Liver (tissue), 10 donors: ENCODE measurements at places on chromosomes 7 and 10.

- no peaks in the 10 kb centered on the region for H3K36me3 ChIP-seq
- H3K27me3 ChIP-seq, result no peaks in the 10 kb centered on the region
- H3K4me1 ChIP-seq, result peaks cover 7% of the 10 kb centered on the region
- peak overlapping the region; percentile 73 for H3K27ac ChIP-seq
- H3K4me3 ChIP-seq, result no peak overlapping the region
Observed at GRCh38 chr10:11793762-11794479, 29.2 kb upstream of the PROSER2 start.

- no peak overlapping the region for H3K4me3 ChIP-seq
- H3K27me3 ChIP-seq, result no peaks in the 10 kb centered on the region
- H3K4me1 ChIP-seq, result no peaks in the 10 kb centered on the region
- H3K27ac ChIP-seq, result no peak overlapping the region
Observed at GRCh38 chr7:101644879-101645278, 15.8 kb upstream of the MYL10 start.

GRCh38 chr10:91708174-91708861 lies 75.4 kb upstream of the PPP1R3C start:
- H3K27ac ChIP-seq, result peak overlapping the region; percentile 35
- H3K4me3 ChIP-seq, result no peak overlapping the region
- peaks cover 48% of the 10 kb centered on the region for H3K4me1 ChIP-seq
- no peaks in the 10 kb centered on the region for H3K36me3 ChIP-seq
- H3K27me3 ChIP-seq, result no peaks in the 10 kb centered on the region
- no peak for DNase-seq

DNA sequence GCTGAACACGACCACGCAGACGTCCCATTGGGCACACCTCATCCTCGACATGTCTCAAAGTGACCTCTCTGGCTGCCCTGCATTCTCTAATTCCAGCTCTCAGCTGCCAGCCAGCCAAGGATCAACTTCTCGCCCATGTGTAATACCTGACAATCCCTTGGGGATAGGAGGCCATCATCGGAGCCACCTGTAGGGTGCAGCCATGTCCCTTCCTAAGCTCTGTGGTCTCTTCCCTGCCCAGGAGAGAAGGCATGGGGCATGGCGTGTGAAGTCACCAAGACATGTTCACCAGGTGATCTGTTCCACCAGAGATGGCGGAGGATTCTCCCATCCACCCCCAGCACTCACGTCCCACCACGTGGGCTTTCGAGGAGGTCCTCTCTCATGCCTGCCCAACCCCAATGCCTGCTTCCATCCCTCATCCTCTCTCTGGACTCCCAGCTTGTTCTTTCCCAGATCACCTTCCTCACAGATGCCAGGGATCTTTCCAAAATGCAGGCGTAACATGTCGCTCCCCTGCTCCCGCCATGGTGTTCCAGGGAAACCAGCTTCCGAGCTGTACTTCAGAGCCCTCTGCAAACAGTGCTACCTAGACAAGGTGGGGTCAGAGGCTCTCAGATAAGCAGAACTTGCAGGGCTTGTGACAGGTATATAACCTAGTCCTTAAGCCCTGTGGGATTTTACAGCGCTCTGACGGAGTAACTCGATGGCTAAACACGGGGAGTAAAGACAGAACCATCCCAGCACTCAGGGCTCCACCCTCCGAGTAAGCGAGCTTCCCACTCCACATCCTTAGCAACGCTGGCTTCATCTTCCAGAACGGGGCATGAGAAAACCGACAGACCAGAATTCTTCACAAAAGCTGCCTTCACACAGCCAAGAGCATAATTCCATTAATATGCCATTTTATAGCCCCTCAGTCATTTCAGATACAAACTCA lies 41.1 kb downstream of the BRI3 start:
- H3K4me3 ChIP-seq, result no peak overlapping the region
- no peaks in the 10 kb centered on the region for H3K36me3 ChIP-seq
- H3K27me3 ChIP-seq, result no peaks in the 10 kb centered on the region
- DNase-seq, result no peak
- no peak overlapping the region for H3K27ac ChIP-seq

DNA sequence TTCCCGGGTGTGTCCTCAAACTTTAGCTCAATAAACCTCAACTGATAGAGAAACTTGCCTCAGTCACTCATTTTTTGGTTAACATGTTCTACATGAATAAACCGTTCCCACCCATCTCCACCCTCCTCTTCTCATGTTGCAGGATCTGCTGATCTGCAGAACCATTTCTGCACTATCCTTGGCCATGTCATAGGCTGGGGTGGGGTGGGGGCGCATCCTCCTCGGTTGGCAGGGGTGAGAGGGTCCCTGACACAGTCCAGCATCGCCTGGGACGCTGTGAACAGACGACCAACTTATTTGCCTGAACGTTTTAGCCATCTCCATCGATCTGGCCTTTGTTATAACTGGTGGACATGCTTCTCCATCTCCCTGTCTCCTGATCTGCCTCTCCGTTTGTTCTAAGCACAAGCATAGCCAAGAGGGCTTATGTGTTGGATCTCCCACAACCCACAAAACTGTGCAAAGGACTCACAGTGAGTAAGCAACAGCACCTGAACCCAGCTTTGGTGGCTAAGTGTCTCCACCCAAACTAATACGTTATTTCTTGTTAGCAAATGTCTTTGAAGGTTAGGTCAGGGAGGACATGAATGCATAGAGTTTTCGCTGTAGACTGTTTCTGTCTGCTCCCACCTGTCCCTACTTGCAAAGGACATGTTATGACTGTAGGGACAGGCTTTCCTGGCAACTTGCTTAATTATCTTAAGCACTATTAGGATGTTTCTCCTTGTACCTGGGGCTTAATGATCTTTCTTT lies 51.7 kb downstream of the PRKCQ start:
- DNase-seq, result no peak
- no peaks in the 10 kb centered on the region for H3K4me1 ChIP-seq
- no peak overlapping the region for H3K4me3 ChIP-seq
- H3K27me3 ChIP-seq, result no peaks in the 10 kb centered on the region
- H3K36me3 ChIP-seq, result no peaks in the 10 kb centered on the region

- H3K27me3 ChIP-seq, result no peaks in the 10 kb centered on the region
- H3K36me3 ChIP-seq, result no peaks in the 10 kb centered on the region
Observed at GRCh38 chr10:11546581-11546980, 64.9 kb downstream of the USP6NL start.
